ENCODE measurements at places on chromosomes 1 and 21.

- DNase-seq: no peak
Measured at GRCh38 chr1:162360237-162360873, 16.3 kb downstream of the SPATA46 start.

GRCh38 chr1:93061895-93062792, 16.9 kb upstream of the MTF2 start:
- peak; percentile 53 for DNase-seq

DNA sequence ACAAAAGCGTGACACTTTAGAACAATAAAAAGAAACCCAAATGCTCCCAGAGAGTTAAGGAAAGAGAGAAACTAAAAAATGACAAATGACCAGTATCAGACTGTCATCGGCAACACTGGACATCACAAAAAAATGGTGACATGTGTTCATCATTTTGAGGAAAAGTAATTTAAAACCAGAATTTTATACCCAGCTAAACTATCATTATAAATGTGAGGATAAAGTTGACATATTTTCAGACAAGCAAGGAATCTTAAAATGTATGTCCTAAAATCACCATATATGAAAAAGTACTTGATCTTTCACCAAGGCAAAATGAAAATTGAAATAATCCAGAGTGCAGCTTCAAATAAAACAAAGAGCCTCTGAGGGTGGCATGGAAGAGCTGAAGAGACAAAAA, 1.3 kb upstream of the KRTAP10-11 start:
- DNase-seq: no peak

DNA sequence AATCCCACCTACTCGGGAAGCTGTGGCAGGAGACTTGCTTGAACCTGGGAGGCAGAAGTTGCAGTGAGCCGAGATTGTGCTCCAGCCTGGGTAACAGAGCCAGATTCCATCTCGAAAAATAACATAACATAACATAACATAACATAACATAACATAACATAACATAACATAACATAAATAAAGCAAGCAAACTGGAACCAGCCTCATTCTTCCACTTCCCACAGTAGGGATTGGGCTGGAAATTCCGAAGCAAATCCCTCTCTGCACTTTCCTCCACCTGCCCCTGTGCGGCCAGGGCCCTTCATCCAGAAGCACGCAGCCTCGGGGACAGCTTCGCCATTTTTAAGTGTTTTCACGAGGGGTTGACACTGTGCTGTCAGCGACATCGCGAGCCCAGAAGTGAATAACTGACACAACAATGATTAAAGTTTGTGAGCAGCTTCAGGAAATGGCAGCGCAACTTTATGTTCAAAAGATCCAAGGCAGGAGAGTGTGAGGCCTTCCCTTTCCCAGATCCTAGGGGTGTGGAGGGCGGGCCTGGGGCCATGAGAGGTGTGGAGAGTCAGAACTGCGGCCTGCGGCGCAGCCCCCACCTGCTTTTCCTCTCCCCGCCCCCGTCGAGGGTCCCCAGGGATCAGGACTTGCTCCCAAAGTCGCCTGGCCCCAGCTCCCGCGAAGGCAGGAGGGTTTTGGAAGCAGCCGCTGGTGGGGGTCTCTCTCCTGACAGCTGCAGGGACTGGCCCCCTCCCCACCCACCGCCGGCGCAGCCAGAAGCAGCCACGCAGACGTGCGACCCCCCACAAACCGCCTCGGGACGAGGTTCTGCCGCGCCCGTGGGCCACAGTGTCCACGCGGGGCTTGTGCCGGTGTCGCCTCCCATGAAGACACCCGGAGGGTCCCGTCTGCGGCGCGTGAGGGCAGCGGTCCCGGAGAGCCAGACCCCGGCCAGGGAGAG, 651 bp upstream of the GABRD start:
- no peak for DNase-seq

DNA sequence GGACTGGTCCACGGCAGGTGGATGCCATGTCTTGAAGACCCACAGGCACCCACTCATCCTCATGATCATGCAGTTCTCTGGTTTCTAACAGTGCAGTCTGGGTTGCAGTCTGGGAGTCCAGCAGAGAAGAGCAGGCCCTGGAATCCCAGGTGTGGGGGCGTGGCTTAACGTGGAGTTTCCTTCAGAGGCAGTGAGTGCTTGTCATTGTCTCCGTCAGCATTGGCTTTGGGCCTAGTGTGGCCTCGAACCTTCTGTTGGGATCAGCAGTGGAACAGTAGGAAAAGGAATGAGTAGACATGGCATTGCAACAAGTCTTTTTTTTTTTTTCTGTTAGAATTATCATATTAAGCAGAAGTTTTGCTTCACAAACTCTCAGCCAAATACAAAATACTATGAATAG, 12.8 kb downstream of the LGALS8 start:
- no peak for DNase-seq

DNA sequence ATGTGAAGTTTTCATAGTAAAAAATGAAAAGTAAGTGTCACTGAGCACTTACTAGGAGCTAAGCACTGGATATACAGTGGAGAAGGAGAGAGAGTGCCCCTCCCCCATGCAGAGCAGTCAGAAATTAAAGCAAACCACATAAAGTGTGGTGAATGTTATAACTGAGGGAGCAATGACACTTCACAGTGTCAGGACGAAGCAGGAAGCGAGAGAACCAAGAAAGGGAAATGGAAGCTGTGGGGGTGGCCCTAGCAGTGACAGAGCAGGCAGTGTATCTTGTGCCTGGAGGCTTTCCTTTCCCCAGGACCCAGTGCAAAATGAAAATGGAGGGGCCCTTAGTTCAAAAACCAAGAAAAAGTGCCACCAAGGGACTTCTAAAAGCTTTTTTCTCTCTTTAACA, 21.5 kb upstream of the RCAN3 start:
- DNase-seq: peak; percentile 46

DNA sequence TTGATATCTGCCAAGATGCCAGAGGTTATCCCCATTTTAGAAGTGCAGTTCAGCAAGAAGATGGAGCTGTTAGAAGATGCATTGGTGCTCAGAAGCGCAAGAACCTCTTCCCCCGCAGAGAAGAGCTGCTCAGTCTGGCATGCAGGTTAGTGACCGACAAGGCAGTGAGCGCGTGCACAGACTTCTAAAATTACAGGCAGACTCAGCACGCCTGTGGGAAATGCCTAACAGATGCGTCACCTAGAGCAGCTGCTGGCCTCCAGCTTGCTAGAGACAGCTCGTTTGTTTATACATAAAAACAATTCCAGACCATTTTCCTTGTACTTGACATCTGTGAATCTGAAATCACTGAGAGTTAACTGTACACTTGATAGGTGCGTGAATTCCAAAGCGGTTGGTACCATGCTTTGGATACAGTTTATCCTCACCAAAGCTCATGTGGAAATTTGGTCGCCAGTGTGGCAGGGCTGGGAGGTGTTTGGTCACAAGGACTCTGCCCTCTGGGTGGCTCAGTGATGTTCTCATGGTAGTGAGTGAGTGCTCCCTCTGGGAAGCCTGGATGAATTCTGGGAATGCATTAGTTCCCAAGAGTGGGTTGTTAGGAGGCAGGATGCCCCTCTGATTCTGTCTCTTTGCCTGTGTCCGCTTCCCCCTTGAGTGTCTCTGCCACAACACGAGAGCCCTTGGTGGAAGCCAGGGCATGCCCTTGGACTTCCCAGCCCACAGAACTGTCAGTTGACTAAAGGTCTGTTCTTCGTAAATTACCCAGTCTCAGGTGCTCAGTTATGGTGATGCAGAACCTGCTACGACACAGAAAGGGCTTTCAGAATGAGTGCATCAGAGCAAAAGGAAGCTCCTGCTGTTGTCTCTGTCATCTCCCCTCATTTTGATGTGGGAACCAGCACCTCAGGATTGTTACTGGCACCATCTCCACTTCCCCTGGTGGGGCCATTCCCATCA, 24.4 kb downstream of the SNAP47 start:
- no peak for DNase-seq

DNA sequence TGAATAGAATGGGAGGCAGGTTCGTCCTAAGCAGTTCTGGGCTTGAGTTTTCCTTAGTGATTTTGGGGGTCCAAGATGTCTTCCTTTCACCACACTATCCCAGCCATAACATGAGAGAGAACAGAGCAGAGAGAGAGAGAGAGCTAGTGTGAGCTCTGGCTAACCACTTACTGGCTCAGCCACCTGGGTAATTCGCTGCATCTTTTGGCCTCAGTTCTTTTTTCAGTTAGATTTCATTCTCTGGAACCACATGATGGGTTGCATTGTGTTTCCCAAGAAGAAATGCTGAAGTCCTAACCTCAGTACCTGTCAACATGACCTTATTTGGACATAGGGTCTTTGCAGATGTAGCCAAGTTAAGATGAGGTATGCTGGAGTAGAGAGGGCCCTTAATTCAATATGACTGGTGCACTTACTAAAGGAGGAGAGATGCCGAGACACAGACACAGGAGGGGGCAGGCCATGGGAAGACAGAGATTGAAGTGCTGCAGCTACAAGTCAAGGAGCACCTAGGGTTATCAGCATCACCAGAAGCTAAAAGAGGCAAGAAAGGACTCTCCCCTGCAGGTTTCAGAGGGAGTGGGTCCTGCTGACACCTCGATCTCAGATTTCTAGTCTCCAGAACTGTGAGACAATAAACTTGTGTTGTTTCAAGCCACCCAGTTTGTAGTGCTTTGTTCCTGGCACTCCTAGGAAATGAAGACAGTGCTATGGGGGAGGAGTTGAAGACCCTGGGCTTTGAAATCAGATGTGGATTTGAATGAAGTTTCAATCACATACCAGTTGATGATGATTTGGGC, 26.2 kb upstream of the TARBP1 start:
- no peak for DNase-seq

DNA sequence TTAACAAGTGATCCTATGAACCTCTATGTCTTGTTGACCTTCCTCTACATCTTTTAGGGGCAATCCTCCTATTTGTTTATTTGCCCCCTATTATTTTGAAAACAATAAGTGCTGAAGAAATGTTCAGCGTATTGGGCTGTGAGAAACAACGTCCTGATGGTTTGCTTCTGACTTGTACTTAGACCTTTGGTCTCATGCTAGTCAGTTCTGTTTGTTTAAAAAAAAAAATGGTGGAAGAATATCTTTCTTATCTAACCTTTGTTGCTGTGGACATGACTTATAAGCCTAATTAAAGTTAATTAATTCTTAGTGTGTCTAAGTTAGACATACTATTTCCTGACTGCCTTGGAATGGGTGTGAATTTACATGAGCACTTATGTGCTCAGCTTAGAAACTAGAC, 20.7 kb downstream of the ATP1A1 start:
- no peak for DNase-seq

DNA sequence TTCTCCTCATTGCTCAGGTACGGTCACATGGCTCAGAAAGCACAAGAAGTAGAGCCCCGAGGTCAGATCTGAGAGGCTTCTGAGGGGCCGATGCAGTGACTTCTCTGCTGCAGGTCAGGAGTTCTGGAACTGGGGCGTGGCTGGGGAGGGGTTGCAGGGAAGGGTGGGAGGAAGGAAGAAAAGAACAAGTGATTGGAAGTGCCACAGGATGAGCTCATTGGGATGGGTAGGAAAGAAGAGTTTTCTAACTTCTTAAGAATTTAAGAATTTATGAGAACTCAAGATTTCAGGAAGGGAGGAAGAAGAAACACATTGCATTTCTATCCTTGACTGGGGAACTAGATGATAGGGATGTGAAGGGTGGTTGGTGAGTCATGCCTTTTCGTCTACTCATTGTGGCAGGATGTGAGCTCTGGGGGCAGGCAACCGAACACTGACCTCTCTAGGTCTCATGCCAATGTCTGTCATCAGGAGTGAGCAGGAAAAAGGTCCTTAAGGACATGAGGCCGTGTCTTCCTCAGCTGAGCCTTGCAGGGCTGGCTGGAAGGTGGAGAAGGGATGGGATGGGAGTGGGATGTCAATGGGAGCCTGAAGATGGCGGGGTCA, 497 bp downstream of the FCRLB start:
- no peak for DNase-seq

DNA sequence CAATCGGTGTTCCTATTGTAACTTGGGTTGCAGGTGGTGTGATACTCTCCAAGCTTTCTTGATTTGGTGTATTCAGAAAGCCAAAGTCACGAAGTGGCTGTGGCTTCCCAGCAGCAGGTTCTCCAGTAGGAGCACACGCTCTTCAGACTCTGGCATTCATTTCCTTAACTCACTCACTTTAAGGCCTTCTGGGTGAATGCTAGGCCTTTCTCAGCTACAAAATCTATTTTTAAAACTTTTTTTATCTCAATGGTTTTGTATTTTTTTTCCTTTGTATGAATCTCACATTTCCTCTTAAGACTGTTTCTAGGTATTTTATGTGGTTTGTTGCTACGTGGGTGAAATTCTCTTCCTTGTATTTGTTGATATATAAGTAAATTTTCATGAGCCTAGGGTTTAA, 22.9 kb upstream of the PKN2 start:
- no peak for DNase-seq

- no peak for DNase-seq
Measured at GRCh38 chr1:16913181-16913832, 8.4 kb upstream of the CROCC start.

DNA sequence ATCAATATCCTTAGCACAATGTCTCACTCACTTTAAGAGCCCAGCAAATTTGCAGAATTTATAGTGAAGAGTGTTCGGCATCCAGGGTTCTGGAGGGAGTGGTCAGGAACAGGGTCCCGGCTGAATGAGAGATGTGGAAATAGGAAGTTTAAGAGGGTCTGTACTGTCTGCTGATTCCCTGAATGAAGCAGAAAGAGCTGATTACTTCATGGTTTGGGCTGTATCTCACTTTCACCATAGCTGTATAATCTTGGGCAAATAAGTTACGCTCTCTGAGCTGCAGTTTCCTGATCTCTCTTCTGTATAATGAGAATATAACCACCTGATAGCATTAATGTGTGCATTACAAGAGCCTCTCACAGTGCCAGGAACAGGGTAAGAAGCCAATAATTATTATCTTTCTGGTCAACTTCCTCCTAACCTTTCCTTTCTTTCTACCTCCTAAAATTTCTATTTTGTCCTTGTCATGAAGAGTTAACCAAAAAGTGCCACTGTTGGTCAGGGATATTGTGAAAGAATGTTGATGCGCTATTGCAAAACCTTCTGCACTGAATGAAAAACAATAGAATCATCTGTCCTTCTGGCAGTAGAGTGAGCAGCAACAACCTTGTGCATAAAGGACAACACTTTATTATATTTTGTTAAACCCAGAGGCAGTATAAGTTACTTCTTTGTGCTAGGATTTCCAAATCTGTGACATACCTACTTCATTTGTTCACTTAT, 14.7 kb upstream of the PTGFR start:
- DNase-seq: no peak

DNA sequence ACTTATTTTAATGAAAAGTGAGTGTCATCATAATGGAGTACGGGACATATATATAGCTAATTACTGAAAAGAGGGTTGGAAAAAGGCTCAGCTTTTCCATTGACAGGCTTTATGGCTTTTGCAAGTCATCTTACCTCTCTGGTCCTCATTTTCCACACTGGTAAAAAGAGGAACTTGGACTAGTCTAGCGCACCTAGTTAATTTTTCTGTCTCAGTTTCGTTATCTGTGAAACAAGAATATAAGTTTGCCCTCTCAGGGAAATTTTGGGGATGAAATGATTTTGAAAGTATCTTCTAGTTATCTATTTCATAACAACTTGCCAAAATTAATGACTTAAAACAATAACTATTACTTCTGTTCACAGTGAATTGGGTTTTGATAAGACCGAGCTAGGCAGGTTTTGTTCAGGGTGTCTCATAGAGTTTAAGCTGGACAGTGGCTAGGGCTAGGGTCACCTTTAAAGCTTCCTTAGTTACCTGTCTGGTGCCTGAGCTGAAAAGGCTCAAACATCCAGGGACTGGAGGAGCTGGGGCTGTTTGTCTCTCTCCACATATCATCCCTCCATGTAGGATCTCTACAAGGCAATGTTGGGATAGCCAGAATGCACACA, 91.7 kb downstream of the TYW3 start:
- peak; percentile 59 for DNase-seq
